ENCODE measurements at places on chromosomes 12 and 14.
A peak's percentile ranks its signal among the peaks of the same experiment; 100 is the strongest.

DNA sequence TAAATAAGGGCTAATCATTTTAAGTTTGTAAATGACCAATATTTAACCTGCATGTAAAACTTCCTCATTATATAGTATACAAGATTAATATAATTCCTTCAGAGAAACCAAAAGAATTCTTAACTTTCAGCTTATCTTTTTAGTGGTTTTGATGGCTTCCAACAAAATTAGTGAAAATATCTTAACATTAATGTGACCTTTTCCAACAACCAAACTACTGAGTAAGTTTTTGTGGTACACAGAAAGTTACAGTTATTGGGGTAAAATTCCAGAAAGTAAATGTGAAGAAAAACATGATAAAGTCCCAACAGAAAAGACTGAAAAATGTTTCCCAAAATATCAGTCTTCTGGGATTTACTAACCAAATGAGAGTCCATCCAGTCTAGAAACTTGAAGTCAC is 111.0 kb upstream of the PDE3A start:
- no peak for DNase-seq

DNA sequence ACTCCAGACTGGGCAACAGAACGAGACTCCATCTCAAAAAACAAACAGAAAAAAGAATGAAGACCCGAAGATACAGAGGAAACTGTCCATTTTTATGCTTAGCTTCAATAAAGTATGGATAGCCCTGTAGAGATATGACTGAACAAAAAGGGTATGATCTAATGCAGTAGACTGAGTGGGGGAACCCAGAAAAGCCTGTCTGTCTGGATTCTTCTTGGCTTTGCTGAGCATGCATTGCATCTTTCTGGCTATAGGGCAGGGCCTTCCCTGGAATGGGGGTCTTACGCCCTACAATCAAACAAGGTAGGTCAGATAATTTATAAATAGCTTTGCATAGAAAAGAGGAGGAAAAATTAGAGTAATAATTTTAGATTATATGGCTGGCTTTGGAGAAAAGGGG is 10.1 kb downstream of the MIA2 start:
- no peak for DNase-seq

- no peak for DNase-seq
These were observed 50.8 kb downstream of the EID3 start for GRCh38 chr12:104354167-104354867.

DNA sequence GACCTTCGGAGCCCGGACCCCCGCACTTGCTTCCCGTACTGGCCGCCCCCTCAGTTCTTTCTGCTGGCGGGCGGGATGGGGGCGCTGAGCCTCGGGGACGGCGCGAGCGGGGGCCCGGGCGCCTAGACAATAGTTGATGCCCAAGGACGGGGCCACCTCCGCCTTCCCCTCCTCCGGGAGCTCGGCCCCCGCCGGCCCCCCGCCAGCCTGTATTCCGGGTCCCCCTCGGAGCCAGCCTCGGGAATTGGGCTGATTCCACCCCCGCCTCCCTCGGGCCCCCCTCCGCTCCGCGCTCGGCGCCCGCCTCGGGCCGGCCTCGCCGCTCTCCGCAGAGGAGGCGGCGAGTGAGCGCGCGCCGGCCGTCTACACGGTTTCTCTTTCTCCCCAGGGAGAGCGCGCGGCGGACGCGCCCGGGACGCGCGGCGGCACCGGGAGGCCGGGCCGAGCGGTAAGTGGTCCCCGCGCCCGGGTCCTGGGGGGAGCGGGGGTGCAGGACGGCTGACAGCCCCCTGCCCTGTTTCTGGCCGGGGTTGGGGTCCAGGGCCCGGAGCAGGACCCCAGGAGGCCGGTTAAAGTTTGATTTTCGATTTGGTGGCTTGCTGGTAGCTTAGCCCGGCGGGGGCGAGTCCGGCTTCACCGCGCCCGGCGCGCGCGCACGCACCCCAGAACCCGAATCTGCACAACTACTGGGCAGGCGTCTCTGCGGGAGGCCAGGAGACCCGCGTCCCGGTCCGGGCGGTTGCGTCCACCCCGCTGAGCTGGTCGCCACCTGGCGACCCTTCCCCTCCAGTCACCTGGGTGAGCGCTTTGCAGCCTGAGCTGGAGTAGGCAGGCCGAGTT is 413.7 kb downstream of the PCNX1 start:
- peak; percentile 39 for DNase-seq

- DNase-seq, result no peak
These were observed 587.5 kb downstream of the SOX5 start for GRCh38 chr12:23361971-23362370.

DNA sequence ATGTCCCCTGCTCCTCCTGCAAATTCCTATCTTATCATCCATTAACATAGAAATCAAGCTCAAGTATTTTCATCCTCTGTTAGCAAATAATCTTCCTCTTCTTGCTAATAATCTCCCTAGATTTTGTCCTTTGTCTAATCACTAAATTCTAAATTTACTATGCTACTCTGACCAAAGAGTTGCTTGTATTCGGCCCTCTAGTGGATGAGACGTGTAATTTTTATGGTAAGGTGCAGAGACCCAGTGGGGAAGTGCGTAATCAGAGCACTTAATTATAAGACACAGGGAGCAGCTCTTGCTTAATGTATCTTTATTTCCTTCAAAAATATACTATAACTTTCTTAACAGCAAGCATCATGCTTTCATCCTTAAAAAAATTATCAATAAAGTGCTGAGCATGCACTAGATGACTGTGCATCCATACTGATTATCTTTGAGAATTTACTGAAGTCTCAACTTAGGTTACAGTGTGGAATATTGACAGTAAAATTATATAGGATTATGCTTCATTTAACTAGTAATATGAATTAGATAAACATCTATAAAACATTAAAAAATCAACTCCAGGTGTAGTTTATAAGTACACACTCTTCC is 212.6 kb downstream of the SLC16A7 start:
- DNase-seq, result no peak

DNA sequence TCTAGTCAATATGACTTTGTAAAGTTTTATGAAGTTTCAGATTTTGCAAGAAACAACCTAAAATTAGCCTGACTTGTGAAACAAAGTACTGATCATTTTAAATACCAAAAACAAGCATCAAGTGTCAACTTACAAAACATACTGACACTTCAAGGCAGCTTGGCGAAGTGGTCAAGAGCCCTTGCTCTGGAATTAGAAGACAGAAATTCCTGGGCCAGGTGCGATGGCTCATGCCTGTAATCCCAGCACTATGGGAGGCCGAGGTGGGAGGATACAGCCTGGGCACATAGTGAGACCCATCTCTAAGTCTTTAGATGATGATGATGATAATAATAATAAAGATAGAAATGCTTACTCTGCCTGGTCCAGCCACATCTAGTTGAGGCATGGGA is 45.4 kb upstream of the NR2C1 start:
- DNase-seq, result no peak

DNA sequence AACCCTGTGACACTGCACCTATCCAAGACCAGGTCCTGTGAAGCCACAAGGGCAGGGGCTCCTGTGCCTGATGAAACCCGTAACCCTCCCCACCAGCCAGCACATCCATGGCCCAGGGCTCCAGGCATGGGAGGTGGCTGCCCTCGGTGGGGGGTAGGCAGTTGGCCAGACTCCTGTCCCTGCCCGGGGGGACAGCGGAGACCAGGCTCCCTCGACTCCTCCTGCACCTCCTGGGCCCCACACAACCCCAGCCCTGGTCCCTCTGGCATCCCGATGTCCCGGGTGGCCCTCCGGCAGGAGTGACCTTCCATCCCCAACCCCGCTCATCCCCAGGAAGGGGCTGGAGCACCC is 11.4 kb downstream of the AKT1 start:
- no peak for DNase-seq

GRCh38 chr12:42426746-42427145 is 100.8 kb downstream of the PPHLN1 start:
- DNase-seq, result peak; percentile 30

DNA sequence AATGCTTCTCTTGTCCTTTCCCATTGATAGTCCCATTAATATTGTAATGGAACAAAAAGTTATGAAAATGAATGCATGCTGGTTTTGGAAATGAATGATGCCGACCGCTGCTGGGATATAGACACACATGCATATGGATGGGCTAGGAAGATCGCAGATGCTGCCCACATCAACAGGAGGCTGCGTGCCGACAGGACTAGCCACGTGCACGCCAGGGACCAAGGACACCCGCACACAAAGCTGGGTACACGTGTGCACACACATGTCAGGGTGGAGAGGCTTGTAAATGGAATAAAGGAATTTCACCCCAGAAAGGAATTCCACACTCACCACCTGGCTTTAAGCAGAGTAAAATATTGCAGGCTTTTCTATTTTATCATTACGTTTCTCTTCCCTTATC is 153.8 kb upstream of the VASH1 start:
- no peak for DNase-seq

GRCh38 chr12:39275846-39276245 is 167.1 kb downstream of the KIF21A start:
- no peak for DNase-seq

- no peak for DNase-seq
These were observed 475.5 kb downstream of the NAV3 start for GRCh38 chr12:78306236-78306635.

GRCh38 chr14:102929241-102930137 is 7.0 kb downstream of the AMN start:
- DNase-seq, result no peak

- DNase-seq, result no peak
These were observed 604 bp downstream of the EEA1 start for GRCh38 chr12:92928421-92928961.

DNA sequence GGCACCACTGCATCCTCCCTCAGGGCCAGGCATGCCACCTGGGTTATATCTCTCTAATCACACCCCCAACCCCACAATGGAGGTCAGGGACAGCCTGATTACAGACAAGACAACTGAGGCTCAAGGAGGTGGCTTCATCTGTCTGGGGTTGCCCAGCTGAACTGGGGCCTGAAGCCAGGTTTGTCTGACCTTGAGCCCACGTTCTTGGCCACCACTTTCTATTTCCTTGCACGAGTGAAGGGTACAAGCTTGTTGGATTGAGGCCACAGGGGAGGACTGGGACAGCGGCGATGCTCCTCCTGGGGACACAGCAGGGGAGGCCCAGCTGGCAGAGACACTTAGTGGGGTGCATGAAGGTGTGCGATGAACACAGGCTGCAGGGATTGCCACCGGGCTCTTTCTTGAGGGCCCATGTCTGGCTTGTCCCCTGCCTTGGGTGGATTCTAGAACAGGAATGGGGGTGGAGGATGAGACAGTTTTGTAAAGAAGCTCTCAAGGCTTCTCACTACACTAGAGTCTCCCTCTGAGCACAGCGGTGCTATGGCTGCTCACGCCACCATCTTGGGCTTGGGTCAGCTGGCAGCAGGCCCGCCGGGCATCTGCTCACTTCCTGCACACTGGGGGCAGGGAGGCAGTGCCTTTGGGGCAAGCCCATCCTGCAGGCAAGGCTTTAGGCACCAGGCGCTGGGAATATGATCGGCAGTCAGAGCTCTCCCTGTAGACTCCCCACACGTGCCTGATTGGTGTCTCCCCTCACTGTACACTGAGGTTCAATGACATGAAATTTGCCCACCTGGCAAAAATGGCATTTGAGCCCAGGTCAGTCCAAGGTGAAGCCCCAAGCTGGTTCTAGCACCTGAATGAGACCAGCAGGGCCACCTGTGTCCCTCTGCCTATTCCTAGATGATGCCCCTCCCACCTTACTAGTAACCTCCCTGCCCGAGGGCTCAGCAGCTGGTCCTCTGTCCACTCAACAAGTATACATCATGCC is 16.0 kb downstream of the RITA1 start:
- no peak for DNase-seq

- DNase-seq, result no peak
These were observed 6.8 kb upstream of the PAX9 start for GRCh38 chr14:36654794-36655381.

DNA sequence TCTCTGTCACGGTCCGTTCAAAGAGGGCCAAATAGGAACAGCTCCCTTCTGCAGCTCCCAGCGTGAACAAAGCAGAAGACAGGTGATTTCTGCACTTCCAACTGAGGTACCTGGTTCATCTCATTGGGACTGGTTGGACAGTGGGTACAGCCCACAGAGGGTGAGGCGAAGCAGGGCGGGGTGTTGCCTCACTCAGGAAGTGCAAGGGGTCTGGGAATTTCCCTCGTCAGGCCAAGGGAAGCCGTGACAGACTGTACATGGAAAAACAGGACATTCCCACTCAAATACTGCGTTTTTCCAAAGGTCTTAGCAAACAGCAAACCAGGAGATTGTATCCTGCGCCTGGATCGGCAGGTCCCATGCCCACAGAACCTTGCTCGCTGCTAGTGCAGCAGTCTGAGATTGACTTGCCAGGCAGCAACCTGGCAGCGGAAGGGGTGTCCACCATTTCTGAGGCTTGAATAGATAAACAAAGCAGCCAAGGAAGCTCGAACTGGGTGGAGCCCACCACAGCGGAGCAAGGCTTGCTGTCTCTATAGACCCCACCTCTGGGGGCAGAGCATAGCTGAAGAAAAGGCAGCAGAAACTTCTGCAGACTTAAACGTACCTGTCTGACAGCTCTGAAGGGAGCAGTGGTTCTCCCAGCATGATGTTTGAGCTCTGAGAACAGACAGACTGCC is 22.7 kb downstream of the SLC38A1 start:
- DNase-seq, result no peak

GRCh38 chr12:24911271-24911791 is 37.6 kb downstream of the BCAT1 start:
- no peak for DNase-seq

GRCh38 chr14:52124791-52125684 is 56.2 kb upstream of the NID2 start:
- no peak for DNase-seq

GRCh38 chr12:102629262-102629888 is 149.0 kb upstream of the IGF1 start:
- DNase-seq, result no peak

DNA sequence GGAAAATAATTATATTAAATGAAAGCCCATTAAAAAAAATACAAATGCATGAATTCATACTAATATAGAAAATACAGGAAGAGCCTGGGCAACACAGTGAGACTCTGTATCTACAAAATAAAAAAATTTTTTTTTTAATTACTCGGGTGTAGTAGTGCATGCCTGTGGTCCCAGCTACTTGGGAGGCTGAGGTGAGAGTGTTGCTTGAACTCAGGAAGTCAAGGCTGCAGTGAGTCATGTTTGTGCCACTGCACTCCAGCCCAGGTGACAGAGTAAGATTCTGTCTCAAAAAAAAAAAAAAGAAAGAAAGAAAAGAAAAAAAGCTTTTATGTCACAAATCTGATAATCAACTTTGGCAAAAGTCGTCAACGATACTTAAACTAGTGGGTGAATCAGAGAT is 80.6 kb upstream of the PLEKHA5 start:
- no peak for DNase-seq

- DNase-seq, result no peak
These were observed 226.7 kb downstream of the FUT8 start for GRCh38 chr14:65639216-65639615.

DNA sequence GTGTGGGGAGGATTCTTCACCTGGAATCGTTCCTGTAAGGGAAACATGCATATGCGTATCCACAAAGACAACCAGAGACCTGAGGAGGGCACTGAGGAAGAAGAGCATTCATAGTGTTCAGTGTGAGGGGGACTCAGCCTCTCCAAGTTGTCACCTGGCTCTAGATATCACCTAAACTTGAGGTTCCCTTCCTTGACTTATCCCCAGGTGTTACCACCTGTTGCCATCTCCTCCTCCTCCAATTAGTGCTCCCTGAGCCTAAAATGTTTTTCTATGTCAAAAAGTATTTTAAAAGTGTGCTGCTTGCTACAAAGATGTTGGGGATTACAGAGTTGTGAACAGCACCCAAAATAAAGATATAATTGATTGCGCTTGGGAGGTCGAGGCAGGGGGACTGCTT is 41.0 kb downstream of the FMNL3 start:
- DNase-seq, result no peak

GRCh38 chr14:55731311-55731872 is 151.4 kb downstream of the KTN1 start:
- DNase-seq, result no peak
